ENCODE measurements at places on chromosomes 3 and 15. TPM values are rescaled to one million over a fixed set of nuclear protein-coding genes. Genes with fewer than 3 reads are reported as not detected.

DNA sequence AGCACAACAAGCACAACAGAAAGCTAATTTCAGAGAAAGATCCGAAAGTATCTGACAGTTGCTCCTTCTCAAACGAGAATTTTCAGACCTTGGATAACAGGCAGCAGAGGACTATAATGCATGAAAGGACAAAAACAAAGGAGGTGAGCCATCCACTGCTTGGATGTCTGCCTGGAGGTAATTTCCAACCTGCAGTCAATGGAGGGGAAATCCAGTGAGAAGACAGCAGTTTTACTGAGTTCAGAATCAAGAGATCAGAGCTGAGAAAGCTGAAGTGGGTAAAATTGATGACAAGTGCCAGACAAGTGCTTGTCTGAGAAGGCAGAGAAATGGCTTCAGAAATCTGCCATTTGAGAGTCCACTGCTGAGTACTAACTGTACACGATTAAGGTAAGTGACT, 22.1 kb downstream of the UBE3A start:
- DNase-seq = no peak

GRCh38 chr3:147408188-147409100, 721 bp upstream of the ZIC1 start:
- no peak for DNase-seq

GRCh38 chr3:101722394-101723173, 1.8 kb upstream of the CEP97 start:
- no peak for DNase-seq

DNA sequence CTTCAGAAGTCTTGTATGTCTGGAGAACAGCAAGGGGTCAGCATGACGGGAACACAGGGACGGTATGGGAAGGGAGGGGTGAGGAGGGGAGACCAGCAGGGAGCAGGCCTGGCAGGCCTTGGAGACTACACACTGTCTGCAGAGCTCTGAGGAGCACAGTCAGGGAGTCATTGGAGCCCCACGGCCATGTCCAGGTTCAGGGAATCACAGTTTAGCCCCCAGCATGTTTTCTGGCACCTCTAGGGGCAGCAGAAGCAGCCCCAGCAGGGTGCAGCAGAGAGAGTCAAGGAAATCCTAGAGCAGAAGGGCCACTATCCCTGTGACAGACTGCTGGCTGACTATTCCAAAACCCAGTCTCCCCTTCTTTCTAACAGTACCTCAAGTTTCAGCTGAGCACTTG, 3.2 kb downstream of the LAMP3 start:
- no peak for DNase-seq

DNA sequence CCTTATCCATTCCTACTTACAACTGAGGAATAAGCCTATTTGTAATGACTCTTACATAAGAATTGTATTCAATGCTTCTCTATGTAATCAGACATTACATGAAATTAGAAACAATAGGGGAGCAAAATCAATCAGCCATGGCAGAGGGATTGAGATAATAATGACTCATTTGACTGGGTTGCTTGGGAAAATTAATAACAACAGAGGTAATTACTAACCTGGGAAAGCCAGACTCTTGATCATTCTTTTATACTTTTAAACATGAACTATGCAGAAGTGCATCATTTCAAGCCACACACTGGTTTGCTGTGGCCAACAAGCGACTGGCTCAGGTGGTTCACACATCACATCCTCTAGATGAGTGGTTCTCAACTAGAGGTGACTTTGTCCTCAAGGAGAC, 126.3 kb upstream of the CRBN start:
- no peak for DNase-seq

DNA sequence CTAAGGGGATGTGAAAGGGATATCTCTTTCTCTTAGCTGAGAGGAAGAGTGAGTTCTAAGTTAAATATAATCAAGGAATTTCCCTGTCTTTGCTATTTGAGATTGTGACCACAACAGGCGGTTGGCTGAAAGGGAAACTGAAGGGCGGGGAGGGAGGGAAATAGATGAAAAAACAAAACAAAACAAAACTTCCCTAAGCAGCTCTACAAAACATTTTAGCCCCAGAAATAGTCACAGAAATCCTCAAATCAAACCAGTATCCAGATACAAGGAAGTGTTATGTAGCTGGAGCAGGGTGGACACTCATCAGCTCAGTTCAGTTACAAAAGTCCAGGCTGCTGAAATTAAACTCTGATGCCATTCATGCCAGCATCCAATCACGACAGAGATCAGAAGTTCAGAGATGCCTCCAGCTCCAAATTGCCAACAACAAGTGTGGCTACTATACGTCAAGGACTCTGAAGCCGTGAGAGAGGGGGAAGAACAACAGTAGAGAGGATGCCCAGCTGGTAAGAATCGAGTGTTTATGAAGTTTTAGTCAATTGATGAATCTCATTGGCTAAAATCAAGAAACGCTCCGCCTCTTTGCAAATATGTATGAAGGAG, 319 bp upstream of the TP63 start:
- no peak for DNase-seq

DNA sequence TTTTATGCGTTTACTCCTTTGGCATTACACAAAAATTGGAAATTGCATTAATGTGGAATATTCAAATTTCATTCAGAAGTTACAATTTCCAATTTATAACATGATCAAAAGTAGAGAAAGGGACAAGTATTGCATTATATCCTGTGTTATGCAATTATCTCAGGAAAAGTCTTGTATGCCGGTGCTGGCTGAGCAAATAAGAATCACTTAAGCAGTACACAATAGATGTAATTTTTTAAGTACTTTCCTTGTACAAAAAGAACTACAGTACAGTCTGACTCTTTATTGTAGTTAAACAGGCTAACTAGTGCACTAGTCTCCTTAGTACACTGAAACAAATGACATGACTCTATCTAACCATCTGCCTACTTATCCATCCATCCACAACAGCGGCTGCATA, 493.2 kb upstream of the KCNMB2 start:
- DNase-seq = no peak

DNA sequence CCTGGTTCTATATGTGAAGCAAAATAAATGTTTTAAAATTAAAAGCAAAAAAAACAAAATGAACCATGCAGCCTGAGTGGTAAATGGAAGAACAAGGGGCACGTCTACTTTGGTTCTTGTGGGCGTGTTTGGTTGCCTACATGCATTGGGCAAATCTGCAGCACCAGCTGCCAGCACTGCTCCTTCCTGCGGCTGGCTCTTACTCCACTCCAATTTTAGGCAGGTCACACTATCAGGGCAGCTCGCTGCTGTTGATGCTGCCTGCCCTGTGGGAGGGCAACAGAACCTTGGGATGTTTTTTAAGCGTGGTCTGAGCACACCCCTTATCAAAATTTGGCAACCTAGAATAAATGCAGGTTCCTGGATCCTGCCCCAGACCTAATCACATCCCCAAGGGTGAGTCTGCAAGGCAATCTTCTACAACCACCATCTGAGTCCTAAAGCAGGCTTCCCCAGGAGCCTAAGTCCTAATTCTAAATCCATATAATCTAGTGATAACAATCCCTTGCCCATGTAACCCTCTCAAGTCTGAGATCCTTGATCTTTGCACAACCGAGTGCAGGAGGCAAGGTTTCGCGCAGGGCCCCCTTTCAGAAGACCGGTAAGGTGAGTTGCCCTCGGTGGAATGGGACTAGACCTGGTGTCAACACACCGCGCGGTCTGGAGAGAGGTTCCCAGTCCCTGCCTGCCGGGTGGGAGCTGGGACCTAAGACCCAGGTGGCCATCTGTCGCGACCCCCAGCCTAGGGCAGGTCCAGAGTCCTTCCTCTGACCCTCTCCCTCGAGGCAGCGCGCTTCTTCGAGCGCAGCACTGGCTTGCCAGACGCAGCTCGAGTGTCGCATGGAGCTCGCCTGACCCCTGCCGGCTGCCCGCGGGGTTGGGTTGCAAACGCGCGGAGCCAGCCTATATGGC, 15.9 kb downstream of the IVD start:
- DNase-seq = peak; percentile 81

DNA sequence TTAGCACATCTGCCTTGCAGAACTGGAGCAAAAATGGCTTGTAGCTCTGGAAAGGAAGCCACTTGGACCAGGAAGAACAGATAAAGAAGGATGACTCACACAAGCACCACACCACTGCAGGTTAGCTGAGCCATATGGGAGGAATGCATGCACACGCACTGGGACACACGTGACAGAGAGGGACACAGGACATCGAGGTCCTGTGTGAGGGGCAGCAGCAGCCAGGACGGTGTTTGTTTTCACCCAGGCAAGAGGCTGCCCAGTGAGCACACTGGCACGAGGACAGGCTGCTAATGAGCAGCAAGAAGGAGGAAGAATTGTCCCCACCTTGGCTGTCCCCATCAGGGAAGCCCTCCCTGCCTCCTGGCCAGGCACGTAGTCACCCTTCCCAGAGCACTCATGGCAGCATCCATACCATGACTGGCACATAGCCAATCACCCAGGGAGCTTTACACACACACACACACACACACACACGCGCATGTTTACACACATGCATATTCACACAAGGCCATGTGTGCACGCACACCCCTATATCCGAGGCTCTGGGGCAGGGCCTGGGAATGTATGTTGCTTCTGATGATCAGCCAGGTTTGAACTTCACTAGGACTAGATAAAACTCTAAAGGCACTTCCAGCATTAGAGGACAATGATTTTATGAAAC, 24.0 kb upstream of the SPTBN5 start:
- DNase-seq = peak; percentile 51

DNA sequence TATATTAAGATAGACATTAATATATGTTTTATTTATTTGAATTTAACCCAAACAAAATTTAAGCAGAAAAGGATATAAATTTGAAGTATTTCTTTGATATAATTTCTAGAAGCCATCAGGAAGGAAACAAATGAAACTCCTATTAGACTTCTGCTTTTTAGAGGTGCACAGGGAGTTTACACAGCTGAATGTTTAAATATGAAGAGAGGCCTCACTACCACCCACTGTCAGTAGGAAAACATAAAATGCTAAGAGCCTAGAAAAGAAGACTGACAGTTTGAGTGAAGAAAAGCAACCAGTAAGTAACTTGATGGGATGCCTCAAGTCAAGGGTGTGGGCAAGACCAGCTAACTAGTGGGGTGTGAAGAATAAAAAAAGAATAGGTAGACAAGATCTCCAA, 19.7 kb downstream of the PLSCR2 start:
- no peak for DNase-seq

DNA sequence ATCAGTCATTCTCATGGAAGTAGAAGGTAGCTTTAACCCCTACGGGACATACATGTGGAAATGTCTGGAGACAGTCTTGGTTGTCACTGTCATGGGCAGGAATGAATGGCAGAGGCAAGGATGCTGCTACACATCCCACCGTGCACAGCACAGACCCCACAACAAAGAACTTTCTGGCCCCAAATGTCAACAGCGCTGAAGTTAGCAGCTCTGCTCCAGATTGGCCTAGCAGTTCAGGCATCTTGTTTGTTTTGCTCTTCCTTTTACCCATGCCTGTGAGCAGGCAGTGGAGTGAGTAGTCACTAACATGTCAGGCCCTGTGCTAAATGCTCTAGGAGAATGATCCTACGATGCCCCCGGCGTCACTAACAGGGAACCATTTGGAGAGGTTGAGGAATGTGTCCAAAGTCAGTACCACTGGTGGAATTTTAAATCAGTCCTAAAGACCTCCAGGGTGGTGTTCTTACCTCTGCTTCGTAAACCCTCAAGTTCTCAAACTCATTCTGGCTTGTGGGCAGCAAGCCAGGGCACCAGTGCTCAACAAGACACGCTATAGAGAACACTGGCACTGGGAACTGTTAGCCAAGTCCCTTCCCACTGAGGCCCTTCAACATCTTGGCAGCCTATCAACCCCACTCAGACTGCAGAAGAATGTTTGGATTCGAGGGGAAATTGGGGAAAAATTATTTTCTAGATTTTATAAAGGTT, 142.2 kb downstream of the FOXP1 start:
- no peak for DNase-seq

DNA sequence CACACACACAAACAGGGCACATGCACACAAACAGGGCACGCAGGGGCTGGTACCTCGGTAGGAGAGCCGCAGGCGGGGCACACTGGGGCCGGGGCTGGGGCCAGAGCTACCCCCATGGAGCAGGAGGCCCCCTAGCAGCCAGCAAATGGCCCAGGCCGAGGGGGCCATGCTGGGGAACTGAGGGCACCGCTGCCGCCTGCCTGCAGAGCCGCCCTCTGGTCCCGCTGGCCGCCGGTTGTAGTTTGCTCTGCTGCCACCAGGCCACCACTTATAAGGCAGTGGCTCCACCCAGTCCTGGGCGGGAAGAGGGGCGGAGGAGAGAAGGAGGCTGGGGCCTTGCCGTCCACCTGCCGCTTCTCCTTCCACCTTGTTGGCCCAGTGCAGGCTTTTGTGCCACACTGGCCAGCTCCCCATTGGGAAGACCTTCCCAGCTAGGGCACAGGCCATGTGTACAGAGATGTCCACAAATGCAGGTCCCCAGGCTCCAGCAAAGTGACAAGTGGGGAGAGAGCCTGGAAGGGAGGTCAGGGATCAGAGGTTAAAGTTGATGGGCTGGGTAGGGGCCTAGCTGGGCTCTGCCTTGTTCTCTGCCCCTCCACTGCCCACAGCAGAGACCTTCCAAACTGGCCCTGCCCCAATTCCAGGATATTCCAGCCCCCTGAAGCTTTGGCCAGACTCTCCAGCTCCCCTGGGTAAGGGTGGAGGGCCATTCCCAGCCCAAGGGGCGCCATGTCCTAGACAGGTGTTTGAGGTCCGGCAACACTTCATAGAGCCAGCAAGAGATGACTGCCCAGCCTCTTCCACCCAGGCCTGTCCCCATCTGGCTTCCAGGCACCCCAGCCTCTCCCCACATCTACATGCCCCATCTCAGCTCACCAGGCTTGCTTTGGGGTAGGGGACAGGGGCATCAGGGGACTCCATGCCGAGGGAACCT, at the start of gene SEMA3G:
Gene SEMA3G, minus strand, starts transcription at position 244 of the 934 bp plus-strand sequence. Its CDS starts 76 bp downstream, at position 168.
- peak; percentile 70 for DNase-seq

DNA sequence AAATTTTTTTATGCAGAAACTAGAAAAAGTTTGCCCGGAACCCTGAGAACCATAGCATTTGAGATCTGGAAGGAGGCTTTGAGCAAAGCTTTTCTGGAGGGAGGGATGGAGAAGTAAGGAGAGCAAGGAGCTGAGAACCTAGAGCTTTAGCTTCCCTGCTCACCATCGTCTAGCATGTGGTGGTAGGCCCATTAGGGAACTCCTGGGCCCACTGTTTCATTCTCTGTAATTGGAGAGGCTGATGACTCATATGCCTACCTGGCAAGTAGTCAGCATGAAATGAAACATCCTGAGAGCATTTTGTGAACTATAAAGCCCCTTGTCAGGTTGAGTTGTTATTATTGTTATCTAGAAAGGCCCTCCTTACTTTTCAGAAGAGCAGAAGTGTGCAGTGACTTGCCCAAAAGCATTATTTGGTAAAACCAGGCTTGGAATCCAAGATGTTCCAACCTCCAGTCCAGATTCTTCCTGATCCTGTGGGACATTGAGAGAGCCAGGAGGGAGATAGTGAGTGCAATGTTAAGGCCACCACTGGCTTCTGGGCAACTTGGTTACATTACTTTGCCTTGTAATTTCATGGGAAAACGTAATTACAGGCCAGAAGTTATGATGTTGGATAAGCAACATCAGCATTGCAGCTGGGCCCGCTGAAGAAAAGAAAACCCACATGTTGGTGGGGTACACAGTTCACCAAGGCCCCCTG, 104.5 kb upstream of the BFSP2 start:
- DNase-seq = no peak

- no peak for DNase-seq
Observed at GRCh38 chr3:106675451-106675850, 701.8 kb upstream of the CCDC54 start.

The THAP10 gene
- 5.9 TPM for total RNA-seq

The FETUB gene
- not detected for total RNA-seq

The RAB5A gene
- 72.8 TPM for total RNA-seq

The RETNLB gene
- total RNA-seq = not detected

The RASGRF1 gene
- not detected for total RNA-seq

The OSTN gene
- total RNA-seq = not detected

All from breast epithelium (tissue), 4 donors.